ENCODE measurements at places on chromosomes 11 and 22. TPM values are rescaled to one million over a fixed set of nuclear protein-coding genes. Genes with fewer than 3 reads are reported as not detected.

Gene NCAM1
- total RNA-seq = 0.65 TPM

Gene APLNR
- 11.5 TPM for total RNA-seq

Gene ARHGAP8
- not detected for total RNA-seq

Gene LYVE1
- total RNA-seq = 1.4 TPM

Gene ZNRF3
- 1.6 TPM for total RNA-seq

Gene SOX10
- not detected for total RNA-seq

Gene CCDC73
- 0.06 TPM for total RNA-seq
